Activated T-helper 17 cell treated with anti-CD3 and anti-CD28 coated beads, Interleukin-2, amount 50 U/mL, for 72 hours (primary cell): ENCODE measurements at places on chromosomes 2 and 18.
A peak's percentile ranks its signal among the peaks of the same experiment; 100 is the strongest.

DNA sequence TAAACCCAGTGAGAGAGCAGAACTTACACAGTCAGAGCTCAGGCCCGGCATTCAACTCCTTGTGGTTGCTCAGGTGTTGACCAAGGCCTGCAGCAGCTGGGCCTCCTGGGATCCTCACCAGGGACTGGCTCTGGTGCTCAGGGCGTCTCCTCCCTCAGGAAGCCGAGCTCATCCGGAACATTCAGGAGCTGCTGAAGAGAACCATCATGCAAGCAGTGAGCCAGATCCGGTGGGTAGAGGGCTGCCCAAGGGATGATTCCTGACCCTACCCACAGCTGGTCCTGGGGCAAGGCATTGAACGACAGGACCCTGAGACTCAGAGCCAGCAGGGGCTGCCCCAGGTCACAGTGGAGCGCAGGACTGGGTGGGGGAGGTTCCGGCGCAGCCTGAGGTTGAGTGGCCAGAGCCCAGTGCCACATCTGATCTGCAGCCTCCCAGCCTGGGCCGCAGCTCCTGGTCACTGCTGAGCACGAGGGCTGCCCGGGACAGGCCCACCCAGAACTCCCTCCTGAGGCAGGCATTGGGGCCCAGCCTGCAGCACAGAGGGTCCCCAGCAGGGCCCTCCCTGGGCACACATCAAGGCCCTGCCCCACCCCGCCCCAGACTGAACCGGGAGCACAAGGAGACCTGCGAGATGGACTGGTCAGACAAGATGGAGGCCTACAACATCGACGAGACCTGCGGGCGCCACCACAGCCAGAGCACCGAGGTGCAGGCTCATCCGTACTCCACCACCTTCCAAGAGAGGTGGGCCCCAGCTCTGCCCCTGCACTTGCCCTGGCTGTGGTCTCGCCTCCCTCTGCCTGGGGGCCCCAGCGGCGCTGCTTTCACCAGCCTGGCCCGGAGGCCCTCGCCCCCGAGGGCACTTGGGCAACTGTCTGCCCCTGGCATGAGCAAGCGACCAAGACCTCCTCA, 2.4 kb downstream of the TEKT4 start:
- ATAC-seq, result no peak

GRCh38 chr2:102261467-102262135, 49.8 kb upstream of the IL1RL1 start:
- ATAC-seq, result no peak

GRCh38 chr18:52150050-52150449, 189.9 kb upstream of the DCC start:
- no peak for ATAC-seq

GRCh38 chr2:47260971-47261370, 105.9 kb upstream of the STPG4 start:
- no peak for ATAC-seq

DNA sequence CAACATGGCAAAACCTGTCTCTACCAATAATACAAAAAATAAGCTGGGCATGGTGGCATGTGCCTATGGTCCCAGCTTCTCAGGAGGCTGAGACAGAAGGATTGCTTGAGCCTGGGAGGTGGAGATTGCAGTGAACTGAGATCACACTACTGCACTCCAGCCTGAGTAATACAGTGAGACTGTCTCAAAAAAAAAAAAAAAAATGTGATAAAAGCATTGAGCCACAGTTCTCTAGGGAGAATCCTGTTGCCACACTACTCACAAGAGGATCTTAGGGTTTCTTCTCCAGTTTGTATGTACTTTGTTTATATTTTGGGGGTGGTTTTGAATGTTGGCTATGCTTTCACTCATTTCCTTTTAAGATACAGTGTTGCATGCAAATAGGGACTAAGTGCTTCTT, 62.0 kb downstream of the TMEM185B start:
- no peak for ATAC-seq

GRCh38 chr2:20604951-20605381, 45.9 kb downstream of the HS1BP3 start:
- no peak for ATAC-seq

DNA sequence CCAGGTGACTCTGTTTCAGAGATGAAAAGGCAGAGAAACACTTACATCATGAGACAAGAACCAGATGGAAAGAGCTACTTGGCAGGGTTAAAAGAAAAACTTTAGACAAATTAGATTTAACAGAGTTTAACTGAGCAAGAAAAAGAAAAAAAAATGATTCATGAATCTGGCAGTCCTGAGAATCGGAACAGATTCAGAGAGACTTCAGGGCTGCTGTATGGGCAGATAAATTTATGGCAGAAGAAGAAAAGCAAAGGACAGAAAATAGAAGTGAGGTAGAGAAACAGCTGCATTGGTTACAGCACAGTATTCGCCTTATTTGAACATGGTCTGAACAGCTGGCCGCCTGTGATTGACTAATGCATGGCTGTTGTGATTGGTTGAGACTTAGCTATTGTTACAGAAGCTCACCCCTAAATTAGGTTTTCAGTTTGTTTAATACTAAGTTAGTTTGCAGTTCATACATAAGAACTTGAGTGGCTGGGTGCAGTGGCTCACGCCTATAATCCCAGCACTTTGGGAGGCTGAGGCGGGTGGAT, 43.0 kb upstream of the RHOB start:
- ATAC-seq, result no peak

GRCh38 chr2:119448427-119449141, 16.9 kb downstream of the TMEM37 start:
- ATAC-seq, result no peak

DNA sequence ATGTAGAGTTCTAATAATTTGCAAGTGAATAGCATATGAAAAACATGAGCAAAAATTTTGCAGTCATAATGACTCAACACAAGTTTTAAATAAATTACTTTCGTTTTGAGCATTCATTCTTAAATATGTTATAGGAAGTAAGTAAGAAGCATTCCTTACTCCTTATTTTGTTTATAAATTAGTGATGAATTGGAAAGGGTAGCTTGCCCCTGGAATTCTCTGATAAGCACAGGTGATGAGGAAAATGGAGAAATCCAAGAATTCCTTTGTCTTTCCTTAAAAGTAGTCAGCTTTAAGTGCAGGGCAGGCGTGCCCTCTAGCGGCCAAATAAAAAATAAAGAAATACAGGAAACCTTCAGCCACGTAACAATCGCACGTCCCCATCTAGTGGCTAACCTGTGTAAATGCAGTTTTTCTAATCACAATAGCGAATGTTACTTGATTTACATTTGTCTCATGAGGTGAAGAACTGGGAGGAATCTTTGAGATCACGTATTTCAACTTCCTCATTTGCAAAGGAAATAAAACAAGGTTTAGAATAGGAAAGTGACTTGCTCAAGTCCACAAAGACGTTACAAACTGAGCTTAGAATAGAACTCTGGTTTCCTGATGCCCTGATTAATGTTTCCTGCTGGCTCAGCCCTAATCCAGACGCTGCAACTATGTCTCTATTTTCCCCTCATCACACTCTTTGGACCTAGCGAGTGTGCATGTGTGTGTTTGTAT, 47.2 kb upstream of the ZNG1B start:
- peak; percentile 93 for ATAC-seq

DNA sequence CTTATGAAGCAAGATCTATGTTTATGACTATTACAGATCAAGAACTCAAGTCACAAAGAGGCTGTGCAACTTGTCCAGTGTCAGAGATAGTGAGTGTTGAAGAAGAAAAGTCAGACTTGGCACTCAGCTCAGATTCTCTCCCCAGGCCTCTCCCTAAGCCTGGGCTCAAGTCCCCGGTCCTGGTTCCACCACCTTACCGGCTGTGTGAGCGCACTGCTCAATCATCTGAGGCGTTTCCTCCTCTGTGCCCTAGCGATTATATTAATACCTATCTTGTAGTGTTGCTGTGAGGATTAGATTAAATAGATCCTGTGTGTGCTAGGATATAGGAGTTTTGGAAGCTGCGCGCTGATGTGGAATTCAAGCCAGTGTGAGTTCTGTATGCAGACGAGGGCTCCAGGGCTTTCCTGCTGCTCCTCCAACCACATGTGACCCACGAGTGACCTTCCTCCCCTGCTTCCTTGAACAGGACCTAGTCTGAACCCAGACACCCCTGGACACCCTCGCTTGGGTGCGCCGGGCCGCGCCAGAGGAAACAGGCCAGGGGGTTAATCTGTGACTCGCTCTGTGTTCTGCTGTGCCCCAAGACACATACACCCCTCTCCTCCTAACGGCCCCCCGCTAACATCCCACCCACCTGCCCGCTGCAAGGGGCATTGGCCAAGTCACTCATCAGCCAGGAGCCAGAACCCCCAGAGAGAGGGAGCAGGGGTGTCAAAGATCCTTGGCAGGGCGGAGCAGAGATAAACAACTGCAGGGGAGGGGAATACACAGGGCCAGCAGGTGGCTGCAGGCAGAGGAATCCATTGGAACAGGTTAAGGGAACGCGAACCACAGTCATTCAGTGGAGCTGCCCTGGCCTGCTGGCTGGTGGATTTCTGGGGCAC, 38.3 kb downstream of the TNS1 start:
- ATAC-seq, result no peak

- no peak for ATAC-seq
Measured at GRCh38 chr2:85089585-85089984, 43.6 kb upstream of the TCF7L1 start.

GRCh38 chr18:62942578-62942977, 227.2 kb downstream of the PHLPP1 start:
- no peak for ATAC-seq

DNA sequence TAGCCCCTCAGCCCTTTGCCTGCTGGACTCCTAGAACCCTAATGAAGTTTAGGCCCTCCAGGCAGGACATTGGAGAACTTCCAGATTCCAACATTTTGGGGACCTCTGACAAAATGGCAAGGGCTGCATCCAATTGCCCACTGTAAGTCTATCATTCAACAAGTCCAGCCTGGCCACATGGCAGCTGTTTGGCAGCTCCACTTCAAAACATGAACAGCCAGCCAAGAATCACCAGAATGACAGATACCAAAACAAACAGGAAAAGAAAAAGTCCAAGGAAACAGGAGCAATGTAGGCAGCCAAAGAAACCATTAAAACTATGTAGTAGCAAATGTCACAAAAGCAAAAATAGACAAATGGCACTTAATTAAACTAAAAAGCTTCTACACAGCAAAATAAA, 25.5 kb downstream of the SLC4A5 start:
- no peak for ATAC-seq

- peak; percentile 84 for ATAC-seq
Measured at GRCh38 chr2:143128681-143129580, at the start of gene ARHGAP15. ARHGAP15 (plus strand) TSS chr2:143129419.

GRCh38 chr2:135741395-135742324, at the start of gene UBXN4:
UBXN4 (plus strand) TSS chr2:135741855; CDS start chr2:135741930, 75 bp downstream.
- peak; percentile 94 for ATAC-seq

GRCh38 chr2:50547521-50547920, 484.4 kb downstream of the NRXN1 start:
- ATAC-seq, result no peak

DNA sequence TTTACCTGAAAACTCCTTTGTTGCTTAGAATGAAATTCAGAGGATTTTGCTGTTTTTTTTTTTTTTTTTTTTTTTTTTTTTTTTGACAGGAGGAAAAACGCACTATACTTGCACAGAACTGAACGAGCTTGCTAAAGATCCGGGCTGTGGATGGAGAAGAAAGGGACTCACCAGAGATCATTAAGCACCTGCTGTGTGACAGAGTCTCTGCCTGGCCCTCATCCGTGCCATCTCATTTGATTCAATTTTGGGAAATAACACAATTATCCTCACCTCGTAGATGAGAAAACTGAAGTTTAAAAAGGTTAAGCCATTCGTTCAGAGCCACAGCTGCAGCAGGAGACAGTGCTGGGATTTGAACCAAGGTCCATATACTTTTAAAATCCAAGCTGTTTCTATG, 775.4 kb upstream of the ID2 start:
- ATAC-seq, result no peak

GRCh38 chr2:58800881-58801280, 559.8 kb upstream of the FANCL start:
- no peak for ATAC-seq

GRCh38 chr2:25878361-25879132, at the start of gene ASXL2:
ASXL2 (minus strand) TSS chr2:25878487; CDS start chr2:25878222, 265 bp downstream.
- peak; percentile 88 for ATAC-seq

GRCh38 chr2:189661957-189662321, 680 bp downstream of the ASNSD1 start:
- ATAC-seq, result no peak

- no peak for ATAC-seq
Measured at GRCh38 chr2:96817882-96818281, 1.8 kb downstream of the CNNM3 start.

DNA sequence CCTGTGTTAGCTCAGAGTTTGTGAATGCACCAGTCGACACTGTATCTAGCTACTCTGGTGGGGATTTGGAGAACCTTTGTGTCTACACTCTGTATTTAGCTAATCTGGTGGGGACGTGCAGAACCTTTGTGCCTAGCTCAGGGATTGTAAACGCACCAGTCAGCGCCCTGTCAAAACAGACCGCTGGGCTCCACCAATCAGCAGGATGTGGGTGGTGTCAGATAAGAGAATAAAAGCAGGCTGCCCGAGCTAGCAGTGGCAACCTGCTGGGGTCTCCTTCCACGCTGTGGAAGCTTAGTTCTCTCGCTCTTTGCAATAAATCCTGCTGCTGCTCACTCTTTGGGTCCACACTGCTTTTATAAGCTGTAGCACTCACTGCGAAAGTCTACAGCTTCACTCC, 324.2 kb downstream of the RAD51AP2 start:
- ATAC-seq, result no peak

DNA sequence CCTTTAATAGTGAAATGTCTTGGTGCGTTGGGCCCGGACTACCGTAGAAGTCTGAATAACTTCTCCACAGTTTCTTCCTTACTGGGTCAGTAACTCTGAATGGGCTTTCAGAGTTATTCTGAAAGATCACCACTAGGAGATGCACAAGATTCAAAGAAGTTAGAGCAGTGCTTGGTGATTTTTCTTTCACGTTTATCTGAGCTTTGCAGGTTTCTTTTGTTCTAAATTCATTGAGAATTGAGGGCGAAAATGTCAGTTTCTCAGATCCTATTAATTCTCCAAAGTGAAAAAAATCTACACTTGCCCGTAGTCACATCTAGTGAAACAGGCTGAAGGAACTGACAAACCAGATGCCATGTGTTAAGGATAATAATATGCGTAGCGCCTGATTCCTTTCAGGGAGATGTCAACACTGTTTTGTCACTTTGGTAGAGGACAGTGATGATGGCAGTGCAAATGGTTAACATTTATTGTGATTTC, 70.1 kb downstream of the QPCT start:
- peak; percentile 47 for ATAC-seq
